ENCODE measurements at places on chromosomes 3 and 15. TPM values are rescaled to one million over a fixed set of nuclear protein-coding genes. Genes with fewer than 3 reads are reported as not detected.

Gene NLGN1
- total RNA-seq: 2.0 TPM

DNA sequence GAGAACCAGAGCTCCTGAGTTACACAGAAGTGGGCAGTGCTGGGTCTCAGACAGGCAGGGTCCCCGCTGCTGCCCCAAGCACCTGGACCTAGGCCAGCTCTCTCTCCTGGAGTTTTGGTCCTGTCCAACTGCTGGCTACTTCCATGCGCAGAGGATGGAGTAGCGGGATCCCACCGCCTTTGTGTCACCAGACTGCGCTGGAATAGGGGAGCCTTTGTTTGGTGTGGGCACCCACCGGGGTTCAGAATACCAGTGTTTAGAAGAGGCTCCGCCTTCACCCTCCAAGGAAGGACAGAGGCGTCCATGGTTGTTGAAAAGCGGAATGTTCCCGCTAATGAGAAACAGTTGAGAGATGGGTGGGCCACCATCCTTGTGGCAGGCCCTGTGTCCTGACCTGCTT is 154.4 kb downstream of the DNAJB8 start:
- DNase-seq: no peak

DNA sequence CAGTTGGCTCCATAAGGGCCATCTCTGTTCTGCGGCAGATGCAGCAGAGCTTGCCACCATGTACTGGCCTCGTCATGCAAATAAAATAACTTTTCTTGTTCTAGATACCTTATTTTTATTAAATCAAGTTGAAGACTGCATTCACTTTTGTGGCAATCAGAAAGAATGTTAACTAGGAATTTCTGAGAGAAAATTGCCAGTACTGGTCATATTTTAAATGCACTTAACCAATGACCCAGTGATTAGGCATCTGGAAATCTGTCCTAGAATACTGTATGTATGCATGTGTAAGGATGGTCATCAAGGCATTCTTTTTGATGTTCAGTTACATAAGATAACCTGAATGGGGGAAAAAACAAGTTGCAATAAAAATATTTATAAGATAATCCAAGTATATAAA is 34.2 kb upstream of the CSPG5 start:
- no peak for DNase-seq

DNA sequence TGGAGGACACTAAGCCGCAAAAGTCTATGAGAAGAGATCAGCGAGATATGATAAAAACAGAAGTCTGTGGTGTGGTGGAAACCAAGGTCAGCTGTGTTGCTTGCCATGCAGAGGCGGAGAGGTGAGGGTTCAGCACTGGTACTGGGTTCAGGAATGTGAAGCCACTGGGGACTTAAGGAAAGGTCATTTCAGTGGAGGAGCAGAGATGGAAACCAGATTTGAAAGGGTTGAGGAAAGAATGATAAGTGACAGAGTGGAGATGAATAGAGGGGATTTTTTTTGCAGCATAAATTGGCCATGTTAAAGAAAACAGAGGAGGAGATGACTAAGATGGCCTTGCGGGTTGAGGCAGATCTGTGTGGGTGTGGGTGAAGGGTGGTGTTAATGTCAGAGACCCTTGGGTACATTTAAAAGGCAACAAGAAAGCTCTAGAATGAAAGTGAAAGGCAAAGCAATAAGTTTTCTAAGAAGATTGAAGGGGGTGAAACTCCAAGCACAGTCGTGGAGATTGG is 265.5 kb downstream of the ADAMTSL3 start:
- DNase-seq: peak; percentile 4

- DNase-seq: no peak
Measured at GRCh38 chr15:40357246-40357645, 773 bp upstream of the DISP2 start.

DNA sequence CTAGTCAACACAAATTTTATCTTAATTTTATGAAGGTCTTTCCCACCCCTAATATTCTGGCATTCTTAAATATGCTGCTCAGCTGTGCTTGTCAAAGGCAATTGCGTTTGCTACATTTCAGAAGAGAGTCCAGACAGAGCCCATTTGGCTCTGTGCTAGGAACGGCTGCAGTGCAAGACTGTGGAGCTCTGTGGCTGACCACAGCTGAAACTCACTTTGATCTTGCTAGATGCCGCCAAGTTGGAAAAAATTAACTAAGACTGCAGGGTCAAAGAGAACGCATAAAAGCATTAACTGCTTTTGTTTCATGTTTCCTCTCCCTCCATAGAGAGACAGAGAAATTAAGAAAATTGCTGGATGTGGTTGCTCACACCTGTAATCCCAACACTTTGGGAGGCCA is 7.6 kb upstream of the PPP1R2 start:
- DNase-seq: no peak

Gene TF
- total RNA-seq: not detected

- no peak for DNase-seq
Measured at GRCh38 chr3:100209948-100210771, 50.6 kb upstream of the TBC1D23 start.

Gene ACOX2
- 2.0 TPM for total RNA-seq

DNA sequence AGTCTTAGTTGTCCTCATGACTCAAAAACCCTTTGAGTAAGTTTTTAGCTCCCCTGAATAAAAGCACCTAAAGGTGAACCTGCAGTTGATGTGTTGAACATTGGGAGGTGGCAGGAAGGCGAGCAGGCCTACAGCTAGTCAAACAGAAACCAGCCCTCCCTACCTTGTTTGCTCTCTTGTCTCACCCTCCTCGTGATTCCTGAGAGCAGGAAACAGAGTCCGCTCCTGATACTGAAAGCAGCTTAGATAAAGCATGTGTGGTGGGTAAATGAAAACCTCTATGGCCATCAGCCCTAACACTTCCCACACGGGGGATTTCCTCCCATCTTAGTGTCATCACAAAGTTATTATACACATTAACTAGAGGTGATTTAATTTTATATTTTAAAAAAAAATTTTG is 21.8 kb upstream of the CLDN18 start:
- no peak for DNase-seq

DNA sequence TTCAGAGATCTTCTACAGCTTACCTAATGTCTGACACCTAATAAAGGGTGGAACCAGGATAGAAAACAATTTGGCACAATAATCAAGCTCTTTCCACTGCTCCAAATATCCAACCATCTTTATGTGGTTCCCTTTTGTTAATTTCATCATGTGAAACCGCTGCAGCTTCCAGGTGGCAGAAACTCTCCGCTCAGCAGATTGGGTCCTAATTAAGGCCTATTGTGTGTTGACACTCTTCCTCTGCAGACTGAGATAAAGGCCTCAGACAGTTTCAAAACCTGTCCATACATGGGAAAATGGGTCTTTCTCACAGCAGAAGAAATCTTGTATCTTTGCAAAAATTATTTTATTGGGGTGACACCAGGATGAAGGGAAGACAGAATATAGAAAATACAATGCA is 1002.4 kb upstream of the SEMA6D start:
- DNase-seq: no peak

- DNase-seq: no peak
Measured at GRCh38 chr15:47618241-47618640, 99.1 kb upstream of the SEMA6D start.

Gene TMC3
- not detected for total RNA-seq

GRCh38 chr3:54772051-54772450 is 155.8 kb downstream of the LRTM1 start:
- no peak for DNase-seq

DNA sequence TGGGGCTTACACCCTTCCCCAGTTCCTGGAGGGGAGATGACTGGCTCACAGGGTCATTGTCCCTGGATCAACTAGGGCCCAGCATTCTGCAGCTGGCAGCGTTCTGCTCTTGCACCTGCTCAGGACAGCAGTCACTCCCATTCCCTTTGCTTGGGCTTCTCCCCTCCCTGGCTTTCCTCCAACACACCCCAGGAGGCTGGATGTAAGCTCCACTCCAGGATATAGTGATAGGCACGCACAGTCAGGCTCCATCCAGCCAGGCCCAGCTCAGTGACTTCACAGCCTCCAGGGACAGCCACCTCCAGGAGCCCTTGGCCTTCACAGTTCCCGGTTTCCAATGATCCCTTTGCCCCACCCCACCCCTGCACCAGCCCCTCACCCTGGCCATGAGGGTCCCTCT is 1.9 kb downstream of the SPTBN5 start:
- no peak for DNase-seq

GRCh38 chr15:72197460-72198355 is at the start of gene GRAMD2A:
Gene GRAMD2A (minus strand): TSS chr15:72197787.
- peak; percentile 70 for DNase-seq

DNA sequence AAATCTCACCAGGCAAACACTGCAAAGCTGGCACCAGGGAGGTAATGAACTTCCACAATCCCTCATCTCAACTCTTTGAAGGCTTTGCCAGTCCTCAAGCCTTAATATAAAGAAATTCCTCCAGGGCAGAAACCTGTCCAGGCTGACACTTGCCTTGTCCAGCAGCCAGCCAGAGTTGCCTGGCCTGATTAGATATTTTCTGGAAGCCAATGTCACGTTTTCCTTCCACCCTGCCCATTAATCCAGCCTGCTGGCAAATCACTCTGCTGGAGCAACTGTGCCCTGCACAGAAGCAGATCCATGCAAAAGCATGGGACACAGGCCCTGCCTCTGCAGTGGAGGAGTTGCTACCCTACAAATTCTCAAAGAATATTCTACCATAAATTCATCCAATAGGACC is 56.5 kb downstream of the HEG1 start:
- DNase-seq: no peak

Data from Caki2 (cell line).